ENCODE measurements at places on chromosomes 1 and 21. TPM values are rescaled to one million over a fixed set of nuclear protein-coding genes. Genes with fewer than 3 reads are reported as not detected.

The GPA33 gene
- polyA plus RNA-seq, result 30.9 TPM

DNA sequence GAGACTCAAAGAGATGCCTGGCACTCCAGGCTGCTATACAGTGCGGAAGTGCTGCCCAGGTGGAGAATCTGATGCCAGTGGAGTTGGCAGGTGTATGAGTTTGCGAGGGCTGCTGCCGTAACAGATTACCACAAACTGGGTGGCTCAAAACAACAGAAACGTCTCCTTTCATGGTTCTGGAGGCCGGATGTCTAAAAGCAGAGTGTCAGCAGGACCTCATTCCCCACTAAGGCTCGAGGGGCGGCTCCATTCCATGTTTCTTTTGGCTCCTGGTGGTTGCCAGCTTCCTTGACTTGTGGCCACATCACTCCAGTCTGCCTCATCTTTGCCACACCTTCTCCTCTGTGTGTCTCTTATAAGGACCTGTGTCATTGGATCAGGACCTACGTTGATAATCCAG, 10.0 kb downstream of the RCSD1 start:
- DNase-seq, result no peak

DNA sequence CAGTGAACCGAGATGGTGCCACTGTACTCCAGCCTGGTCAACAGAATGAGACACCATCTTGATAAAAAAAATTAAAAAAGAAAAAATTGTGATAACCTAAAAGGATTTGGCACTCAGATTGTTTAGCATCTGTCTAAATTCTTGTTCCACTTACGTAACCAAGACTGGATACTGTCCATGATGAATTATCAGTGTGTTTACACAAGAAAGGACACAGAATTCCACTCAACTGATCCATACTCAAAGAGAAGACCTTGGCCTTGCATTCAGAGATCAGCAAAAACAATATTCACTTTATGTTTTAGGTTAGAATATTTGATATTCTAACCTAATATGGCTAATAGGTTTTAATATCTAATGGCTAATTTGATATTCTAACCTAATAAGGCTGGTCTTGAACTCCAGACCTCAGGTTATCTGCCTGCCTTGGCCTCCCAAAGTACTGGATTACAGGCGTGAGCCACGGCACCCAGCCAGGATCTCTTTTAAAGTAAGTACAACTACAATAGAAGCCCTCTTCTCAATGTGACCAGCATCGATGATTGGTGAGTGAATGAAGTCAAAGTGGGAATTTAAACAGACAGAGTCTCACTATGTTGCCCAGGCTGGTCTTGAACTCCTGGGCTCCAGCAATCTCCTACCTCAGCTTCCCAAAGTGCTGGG, 43.1 kb upstream of the COX20 start:
- DNase-seq, result no peak

DNA sequence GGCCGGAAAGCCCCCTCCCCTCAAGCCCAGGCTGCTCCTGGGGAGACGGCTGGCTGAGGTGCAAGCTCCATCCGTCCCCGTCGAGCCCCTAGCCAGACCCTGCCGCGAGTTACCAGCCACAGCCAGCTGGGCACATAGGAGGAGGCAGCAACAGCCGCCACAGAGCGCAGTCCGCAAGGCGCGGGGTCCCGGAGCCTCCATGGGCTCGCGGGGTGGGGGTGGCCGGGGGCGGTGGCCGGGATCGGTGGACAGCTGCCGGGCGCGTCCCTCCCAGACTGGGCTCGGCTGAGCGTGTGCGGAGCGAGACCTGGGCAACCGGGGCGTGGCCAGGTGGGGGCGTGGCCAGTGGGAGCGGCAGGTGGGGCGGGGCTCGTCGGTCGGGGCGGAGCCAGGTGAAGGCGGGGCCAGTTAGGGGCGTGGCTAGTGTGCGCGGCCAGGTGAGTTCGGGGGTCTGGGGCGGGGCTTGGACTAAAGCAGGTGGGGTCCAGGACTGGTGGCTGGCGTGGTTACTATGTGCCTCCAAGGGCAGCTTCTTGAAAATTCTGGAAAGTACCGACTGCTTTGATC, at the start of gene CD164L2:
Gene CD164L2, minus strand, starts transcription at position 295 of the 567 bp plus-strand sequence. Its CDS starts 94 bp downstream, at position 201.
- peak; percentile 74 for DNase-seq

The OR2W3 gene
- polyA plus RNA-seq, result 0.76 TPM

GRCh38 chr1:47487850-47488450, 50.1 kb downstream of the FOXD2 start:
- DNase-seq, result no peak

The HCN3 gene
- polyA plus RNA-seq, result 15.0 TPM

DNA sequence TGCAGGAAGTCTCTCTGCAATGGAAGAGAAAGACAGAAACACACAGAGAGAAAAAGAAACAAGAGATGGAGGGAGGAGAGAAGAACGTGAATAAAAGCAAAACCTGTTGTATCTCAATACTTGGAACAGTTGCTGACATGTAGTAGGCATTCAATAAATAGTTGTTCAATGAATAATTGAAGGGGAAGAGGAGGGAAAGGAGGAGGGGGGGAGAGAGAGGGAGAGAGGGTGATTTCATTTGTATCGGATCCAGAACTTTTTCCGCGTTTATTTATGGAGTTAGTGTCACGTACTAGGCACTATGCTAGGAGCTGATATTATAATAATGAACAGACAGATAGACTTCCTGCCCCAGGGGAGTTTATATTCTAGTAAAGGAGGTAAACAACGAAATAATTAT, 144.1 kb downstream of the OMA1 start:
- DNase-seq, result no peak

- DNase-seq, result no peak
These were observed 27.5 kb upstream of the SLC19A2 start for GRCh38 chr1:169513208-169513607.

- no peak for DNase-seq
These were observed 89.9 kb downstream of the SLC44A5 start for GRCh38 chr1:75520862-75521475.

DNA sequence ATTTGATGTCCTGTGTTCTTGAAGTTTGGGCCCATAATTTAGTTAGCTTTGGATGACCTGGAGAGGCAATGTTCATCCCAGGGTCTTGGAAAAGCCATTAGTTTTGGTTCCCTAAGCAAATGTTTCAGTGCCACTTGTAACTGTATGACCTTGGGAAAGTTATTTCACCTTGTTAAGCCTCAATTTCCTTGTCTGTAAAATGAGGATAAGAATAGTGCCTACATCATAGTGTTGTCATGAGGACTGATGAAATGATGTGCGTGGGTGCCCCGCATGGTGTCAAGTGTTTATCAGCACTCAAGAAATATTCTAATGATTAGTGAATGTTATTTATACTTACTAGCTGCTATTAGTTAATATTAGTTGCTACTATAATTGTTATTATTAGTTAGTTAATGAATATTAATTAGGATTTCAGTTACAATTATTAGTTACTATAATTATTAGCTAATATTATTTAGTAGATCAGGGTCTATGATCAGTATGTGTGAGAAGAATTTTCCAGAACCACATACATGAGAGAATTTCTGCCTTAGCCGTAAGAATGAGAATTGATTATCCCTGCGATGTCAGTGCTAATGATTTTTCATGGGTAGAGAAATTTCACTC, 1.9 kb downstream of the SH3BGR start:
- DNase-seq, result no peak

- DNase-seq, result no peak
These were observed 172.7 kb downstream of the TGFBR3 start for GRCh38 chr1:91712981-91713841.

The ANKRD35 gene
- 1.1 TPM for polyA plus RNA-seq

- DNase-seq, result peak; percentile 39
These were observed 33.7 kb upstream of the AK4 start for GRCh38 chr1:65114322-65114721.

DNA sequence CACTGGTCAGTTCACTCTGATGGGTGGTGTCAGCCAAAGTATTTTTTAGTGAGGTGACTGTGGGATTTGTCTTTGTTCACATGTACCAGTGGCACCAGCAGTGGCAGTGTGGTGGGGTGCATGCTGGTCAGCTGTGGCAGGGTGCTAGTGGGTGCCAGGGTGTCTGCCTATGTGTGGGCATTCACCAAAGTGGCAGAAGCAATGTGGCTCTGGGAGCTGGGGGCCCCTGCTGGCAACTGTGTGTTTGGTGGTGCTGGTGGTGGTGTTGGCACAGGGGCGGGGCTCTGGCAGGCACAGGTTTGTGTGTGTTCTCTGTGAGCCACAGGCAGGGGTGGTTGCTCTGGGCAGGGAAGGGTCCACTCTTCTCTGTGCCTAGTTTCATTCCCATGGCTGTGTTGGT, 161.5 kb downstream of the CENPF start:
- DNase-seq, result no peak

DNA sequence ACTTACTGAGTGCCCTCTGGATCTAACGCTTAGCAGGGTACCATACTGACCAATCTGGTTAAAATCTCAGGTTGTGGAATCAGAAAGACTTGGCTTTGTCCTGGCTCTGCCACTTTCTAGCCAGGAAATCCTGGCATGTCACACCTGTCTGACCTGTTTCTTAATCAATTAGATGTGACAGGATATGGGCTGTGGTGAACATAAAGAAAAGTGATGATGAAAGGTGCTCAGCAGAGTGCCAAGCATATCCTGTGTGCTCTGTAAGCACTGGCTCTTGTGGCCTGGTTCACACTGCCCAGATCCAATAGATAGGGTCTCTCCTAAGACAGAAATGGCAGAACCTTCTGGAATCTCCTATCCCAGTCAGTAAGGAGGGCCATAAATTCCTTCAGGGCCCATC, 53.9 kb downstream of the PHC2 start:
- DNase-seq, result peak; percentile 34

GRCh38 chr1:181141431-181141910, 53.0 kb downstream of the IER5 start:
- DNase-seq, result no peak

The NECTIN4 gene
- 0.93 TPM for polyA plus RNA-seq

DNA sequence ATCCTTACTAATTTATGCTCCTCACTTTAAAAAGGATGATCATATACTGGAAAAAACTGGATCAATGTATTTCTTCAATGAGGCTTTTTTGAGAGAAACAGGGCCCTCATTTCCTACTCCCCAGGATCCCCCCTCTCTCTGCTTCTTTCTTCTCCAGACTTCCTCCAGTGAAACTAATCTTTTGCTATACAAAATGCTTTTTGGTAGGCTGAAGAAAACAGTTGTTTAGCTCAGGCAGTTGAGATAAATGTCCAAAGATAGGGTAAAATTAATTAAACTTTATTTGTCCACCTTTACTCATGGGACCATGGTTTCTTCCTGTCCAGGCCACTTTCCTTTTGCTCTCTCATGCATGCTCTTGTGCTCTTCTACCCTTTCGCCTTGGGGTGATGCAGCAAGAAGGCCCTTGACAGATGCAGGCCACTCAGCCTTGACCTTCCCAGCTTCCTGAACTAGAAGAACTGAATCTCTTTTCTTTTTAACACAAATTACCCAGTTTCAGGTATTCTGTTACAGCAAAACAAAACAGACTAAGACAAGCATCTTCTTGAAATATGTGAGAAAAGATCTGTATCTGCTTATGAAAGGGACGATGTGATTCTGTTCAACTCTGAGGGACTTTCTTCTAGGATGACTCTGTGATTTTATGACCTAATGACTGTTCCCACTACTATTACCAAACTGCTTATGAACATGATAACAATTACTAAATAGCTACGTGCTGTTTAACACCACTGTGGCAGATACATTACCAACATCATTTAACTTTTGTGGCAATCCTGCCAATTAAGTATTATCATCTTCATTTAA, 63.7 kb downstream of the NVL start:
- no peak for DNase-seq

DNA sequence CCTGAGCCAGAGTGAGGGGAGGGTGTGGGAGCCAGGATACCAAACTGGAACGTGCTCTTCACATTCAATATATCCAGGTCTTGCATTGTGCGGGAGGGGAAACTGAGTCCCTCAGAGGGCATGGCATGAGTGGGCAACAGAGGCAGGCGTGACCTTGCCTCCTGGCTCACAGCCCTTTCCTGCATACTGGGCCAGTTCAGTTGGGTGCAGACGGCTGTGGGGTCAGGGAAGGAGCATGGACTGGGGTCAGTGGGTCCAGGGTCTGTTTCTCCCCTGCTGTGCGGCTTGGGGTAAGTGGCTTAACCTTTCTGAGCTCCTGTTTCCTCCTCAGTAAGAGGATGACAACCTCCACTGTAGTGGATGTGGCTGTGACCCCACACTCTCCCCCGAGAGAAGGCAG, 16.6 kb downstream of the SERINC2 start:
- DNase-seq, result no peak

DNA sequence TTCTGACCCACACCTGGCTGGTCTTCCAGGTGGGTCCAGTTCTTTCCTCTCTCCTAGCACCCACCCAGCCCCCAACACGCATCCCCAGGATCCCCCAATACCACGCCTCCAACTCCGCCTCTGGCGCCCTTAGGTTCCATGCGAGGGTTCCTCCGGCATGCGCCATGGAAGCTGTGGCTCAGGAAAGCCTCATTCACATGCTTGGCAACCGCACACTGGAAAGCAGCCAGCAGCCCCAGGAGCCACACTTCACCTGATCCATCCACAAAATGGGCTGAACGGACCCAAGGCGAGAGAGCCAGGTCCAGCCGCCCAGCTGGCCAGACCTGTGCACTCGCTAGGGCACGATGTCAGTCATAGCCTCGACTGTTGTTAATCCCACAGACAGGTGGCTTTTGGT, 161.2 kb downstream of the PSMG1 start:
- no peak for DNase-seq

The PRPF38B gene
- 22.7 TPM for polyA plus RNA-seq
